Peyer's patch (tissue), 4 donors: ENCODE measurements at places on chromosomes 3 and 15.

GRCh38 chr3:98725352-98725751 lies 37.8 kb upstream of the ST3GAL6 start:
- no peak for DNase-seq

DNA sequence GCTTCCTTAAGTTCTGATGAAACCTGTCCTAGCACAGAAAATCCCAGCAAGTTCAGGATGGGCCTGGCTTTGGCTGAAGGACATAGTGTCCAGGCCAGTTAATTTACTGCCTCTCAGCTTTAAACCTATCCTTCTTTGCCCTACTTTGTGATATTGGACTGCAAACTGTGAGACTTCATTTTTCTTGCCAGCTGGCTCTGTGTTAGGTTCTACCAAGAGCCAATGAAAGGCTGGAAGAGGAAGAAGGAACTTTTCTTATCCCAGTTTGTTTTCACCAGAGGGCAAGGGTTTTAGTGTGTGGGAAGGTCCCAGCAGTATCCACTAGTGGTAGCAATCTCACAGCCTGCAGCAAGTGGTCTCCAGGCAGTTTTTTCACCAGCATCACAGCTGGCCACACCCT lies 18.2 kb downstream of the DCUN1D1 start:
- DNase-seq: no peak

GRCh38 chr15:37586976-37587375 lies 347.5 kb upstream of the TMCO5A start:
- DNase-seq: no peak

DNA sequence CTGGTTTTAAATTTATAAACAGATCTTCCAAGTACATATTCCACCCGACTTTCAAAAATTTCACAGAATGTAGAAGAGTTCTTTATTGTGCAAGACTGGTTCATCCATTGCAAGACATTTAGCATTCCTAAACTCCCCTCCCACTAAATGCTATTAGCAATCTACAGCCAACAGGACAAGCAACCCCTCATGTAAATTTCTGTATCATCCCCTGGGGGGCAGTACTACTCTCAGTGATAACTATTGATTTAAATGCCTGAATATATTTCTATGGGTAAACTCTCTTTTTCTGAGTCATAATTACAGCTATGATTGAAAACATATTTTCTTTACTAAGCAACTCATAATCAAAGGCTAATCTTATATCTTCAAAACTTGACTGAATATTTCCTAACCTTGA lies 10.7 kb upstream of the SLC15A2 start:
- no peak for DNase-seq

DNA sequence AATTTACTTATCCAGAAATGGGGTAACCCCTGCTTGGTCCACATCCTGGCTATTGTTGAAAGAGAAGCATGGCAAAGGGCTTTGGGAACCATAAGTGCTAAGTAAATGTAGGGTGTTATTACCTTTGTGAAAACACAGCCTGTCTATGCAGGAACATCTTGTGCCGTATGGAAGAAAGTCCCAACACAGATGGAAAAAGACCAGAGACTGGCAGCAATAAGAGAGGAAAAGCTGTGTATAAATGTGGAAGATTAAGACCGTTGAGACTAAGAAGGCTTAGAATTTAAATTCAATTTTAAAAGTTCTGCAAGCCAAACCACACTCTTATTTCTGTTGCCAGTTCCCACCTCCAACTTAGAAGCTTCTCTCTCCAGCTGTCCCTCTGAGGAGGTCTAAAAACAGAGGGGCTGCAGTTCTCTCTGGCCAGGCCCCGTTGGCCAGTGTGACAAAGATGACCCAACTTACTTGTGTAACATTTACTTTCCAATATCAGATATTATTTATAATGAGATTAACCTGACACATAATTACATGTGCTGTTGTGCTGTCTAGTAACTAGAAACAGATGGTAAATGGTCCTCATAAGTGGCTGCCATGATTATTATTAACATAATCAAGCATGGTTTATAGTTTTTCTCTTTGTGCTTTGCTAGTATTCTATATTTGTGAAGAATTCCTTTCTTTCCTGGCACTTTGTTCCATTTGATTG lies 7.0 kb downstream of the MINDY4B start:
- DNase-seq: no peak

DNA sequence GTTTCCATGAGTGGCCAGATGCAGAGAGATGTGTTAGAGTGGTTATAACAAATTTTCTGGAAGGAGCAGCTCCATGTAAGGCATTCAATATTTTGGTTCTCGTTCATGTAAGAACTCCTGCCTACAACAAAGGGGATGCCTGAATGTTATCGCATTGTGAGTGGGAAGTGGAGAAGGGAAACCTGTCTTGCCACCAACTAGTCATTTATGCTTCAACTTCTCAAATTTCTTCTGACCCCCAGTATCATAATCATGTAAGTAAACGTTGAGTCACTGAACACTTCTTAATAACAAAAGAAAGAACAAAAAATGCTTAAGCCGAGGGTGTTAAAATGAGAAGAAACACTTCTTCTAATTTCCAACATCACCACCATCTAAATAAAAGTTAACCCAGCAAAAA lies 62.0 kb upstream of the MRPL3 start:
- no peak for DNase-seq

DNA sequence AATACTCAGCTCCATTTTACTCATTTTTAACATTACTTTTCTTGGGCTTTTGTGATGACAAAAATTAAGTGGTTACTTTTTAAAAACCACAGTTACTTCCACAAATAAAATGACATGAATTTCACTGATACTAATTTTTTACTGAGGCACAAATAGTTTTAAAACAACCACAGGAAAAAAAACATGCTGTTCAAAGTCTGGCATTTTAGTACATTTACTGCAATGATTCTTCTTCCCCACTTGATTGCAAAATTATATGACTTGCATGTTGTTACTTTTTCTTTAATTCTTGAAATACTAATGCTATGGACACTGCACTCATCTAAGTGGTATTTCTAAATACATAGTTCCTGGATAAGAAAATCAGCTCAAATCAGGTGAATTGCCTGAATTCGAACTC lies 24.8 kb upstream of the SLMAP start:
- no peak for DNase-seq

DNA sequence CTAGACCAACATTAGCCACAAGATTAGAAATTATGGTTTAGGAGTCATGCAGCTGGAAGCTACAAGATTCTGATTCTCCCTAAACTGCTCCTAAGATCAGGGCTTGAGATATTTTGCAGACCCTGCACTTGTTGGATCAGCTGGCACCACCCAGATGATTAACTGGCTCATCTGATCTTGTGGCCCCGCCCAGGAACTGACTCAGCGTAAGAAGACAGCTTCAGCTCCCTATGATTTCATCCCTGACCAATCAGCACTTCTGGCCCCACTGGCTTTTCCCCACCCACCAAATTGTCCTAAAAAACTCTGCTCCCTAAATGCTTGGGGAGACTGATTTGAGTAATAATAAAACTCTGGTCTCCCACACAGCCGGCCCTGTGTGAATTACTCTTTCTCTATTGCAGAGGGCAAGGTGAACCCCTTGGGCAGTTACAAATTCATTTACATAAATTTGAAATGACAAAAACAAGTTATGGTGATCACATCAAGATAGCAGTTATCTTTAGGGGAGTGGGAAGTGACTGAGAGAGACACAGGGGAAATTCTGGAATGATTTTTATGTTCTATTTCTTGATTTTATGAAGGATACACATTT lies 76.5 kb downstream of the CD200R1L start:
- no peak for DNase-seq

GRCh38 chr3:170012683-170013400 lies 25.0 kb upstream of the GPR160 start:
- DNase-seq: no peak

DNA sequence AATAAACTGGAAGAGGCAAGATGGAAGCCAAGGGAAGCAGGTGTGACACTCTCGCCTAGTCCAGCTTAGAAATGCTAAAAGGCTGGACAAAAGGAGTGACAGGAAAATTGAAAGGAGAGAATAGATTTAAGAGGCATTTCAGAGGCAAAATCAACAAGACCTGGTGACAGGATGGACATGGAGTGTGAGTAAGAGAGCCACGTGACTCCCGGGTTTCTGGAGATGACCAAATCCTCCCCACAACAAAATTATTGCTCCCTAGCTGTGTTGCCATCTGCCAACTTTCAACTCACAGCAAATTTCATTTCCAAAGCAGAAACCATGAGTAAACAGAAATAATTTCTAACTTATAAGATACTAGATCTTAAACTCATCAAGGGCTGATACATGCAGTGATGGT lies 52.6 kb downstream of the MTHFS start:
- DNase-seq: no peak

DNA sequence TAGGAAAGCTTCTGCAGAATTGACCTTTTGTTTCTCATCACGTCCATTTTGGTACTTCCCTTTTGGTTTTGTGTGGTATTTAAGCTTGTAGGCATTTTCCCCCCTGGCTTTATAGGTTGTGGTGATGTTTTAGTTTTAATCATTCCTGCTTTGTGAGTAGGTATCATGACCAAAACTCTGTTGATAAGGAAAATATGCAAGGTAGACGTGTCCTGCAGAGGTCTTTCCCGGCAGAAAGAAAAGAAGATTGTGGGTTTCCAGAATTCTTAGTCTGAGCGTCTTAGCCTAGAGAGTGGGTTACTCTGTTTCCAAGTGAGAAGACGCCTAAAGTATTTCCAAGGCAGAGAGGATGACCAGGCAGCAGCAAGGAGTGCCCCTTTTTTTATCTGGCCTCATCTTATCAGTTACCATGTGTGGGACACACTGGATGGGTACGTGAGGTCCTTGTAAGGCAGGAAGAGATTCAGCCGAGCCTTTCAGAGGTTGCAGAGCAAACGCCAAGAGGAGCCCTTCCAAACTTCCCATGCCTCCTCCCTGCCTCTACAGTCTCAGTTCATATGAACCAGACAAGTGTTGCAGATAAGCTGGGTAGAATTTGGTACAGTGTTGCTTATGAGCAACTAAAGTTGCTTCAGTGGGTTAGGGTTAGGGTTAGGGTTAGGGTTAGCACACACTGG lies 58.8 kb downstream of the ARNT2 start:
- DNase-seq: no peak

GRCh38 chr3:71504250-71505036 lies 79.1 kb downstream of the FOXP1 start:
- DNase-seq: no peak

DNA sequence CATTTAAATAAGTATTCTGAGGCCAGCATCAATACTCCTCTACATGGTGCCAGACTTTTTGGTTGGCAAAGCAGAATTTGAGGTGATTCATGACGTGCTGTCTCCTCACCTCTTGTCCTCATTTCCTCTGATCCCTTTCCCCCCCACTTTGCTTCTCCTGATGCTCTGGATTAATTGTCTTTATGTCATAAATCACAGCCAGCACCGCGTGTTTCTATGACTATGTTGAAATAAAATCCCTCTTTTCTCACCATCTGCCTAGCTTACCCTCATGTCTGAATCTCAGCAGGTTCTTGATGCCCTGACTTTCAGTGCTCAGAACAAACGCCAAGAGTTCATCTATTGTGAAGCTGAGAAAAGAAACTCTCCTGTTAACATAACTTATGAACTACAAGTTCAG lies 19.7 kb upstream of the PTPRG start:
- no peak for DNase-seq

GRCh38 chr15:40239693-40240618 lies 1.1 kb downstream of the PAK6 start:
- DNase-seq: peak; percentile 42

DNA sequence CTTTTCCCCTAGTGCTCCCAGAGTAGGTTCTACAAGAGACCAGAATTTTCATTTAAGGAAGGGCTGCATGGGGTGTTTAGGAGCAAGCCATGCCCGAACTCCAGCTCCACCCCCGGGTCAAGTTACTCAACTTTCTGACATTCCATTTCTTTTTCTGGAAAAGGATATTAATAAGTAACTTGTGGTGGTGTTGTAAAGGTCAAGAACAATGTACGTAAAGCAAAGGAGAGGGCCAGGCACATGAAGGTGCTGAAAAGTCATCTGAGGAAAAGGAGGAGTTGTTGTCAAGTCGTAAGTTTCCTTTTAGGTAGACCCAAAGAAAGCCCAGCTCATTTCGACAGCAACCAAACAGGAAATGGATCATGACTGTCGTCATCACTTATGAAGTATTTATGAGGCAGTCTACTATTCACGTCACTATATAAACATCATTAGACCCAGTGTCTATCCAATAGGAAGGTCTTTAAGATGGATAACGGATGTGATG lies 319.6 kb upstream of the IL12A start:
- DNase-seq: no peak

DNA sequence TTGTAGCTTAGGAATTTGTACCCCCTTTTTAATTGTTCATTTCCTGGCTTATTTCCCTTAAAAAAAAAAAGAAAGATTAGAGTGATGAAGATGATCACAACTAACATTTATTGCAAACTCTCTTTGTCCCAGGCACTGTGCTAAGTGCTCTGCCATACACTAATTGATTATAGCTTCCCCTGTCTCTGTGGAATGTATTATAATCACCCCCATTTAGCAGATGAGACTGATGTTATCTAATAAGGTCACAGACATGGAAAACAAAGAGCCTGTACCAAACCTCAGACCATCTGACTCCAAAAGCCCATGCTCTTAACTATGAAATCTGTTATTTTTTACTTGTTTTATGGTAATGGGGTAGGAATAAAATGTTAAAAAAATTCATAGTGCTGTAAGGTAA lies 53.1 kb downstream of the TRAK1 start:
- no peak for DNase-seq

DNA sequence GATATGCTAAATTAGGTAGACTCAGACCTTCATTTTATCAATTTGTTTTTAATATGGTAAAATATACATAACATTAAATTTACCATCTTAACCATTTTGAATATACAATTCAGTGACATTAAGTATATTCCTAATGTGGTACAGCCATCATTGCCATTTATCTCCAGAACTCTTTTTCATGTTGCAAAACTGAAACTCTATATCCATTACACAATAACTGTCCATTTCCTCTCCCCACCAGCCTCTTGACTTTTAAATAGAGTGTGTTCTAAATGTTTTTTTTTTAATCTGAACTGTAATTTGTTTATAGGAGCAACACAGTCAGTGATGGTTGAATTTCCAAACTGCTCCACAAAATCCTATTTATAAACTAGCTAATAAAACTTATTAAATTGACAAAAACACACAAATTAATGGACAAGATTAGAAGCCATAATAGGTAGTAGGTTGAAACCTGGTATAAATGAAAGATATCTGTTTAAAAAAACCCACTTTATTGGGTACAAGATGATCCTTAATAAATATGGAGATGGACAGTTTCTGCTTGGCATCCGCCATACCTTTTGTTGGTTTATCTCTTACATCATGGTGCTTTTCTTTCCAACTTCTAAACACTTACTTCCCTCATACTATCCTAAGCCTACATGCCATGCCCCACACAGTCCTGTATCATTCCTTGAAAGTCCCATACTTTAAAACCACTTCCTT lies 142.4 kb downstream of the ZPLD1 start:
- no peak for DNase-seq

DNA sequence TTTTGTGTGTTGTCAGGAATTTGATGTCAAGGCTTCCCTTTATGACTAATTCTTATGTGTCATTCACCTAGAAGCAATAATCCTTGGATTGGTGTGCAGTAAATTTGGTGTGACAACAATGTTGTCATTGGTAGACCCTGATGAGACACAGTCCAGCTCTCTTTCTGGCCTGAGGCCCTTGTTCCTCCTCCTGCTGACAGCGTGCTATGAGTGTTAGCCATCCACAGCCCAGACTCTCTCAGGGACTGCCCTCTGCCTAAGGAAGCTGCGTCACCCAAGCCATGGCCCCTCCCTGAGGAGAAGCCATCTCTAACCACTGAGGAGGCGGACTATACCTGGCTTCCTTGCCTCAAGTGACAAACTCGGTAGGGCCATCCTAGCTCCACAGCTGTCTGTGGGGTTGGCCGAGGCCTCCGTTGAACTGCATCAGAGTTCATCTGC lies 13.3 kb upstream of the TM4SF1 start:
- peak; percentile 54 for DNase-seq

- peak; percentile 56 for DNase-seq
These were observed 748 bp downstream of the MRPS25 start for GRCh38 chr3:15064299-15064834.
